ENCODE measurements at places on chromosomes 4 and X. TPM values are rescaled to one million over a fixed set of nuclear protein-coding genes. Genes with fewer than 3 reads are reported as not detected.

GRCh38 chrX:11688201-11688600 lies 22.5 kb upstream of the ARHGAP6 start:
- H3K4me3 ChIP-seq: no peak overlapping the region
- peaks cover 8% of the 10 kb centered on the region for H3K27me3 ChIP-seq
- no peaks in the 10 kb centered on the region for H3K4me1 ChIP-seq
- no peak for DNase-seq

DNA sequence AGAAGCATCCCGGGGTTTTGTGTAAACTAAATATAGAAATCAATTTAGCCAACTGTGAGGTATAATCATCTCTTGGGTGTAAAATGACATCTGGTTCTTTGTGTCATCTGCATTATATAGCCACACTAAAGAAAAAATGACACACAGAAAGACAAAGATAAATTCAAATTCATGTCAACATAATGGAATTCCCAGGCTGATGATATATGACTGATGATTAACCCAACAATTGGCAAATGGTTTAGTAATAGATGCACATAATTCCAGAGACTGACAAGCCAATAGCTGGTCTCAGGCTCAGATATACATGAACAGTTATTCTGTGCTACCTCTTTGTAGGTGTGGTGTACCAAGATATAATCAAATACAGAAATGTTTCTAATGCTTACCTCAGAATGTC lies 375.4 kb upstream of the PITX2 start:
- no peak for DNase-seq
- H3K27ac ChIP-seq: no peak overlapping the region
- H3K4me1 ChIP-seq: no peaks in the 10 kb centered on the region
- H3K4me3 ChIP-seq: no peak overlapping the region
- H3K36me3 ChIP-seq: no peaks in the 10 kb centered on the region

DNA sequence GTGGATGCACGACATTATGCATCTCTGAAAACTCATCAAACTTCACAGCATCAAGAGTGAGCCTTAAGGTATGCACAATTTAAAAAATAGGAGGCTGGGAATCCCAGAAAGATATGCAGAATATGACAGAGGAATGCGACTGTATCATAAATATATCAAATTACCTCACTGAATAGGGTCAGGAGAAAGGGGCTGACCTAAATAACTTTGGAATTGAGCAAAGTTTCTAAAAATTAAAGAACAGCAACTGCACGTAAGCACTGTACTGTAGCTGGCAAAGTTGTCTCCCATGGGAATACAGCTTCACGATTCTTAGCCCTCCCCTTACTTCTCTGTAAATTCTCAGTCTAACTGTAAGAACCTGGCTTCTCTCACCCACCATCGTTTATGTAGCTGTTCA lies 397.4 kb upstream of the ZFP42 start:
- peaks cover 38% of the 10 kb centered on the region for H3K4me1 ChIP-seq
- DNase-seq: no peak

Gene TEX13D
- total RNA-seq: not detected

Gene LNX1
- 0.44 TPM for total RNA-seq

DNA sequence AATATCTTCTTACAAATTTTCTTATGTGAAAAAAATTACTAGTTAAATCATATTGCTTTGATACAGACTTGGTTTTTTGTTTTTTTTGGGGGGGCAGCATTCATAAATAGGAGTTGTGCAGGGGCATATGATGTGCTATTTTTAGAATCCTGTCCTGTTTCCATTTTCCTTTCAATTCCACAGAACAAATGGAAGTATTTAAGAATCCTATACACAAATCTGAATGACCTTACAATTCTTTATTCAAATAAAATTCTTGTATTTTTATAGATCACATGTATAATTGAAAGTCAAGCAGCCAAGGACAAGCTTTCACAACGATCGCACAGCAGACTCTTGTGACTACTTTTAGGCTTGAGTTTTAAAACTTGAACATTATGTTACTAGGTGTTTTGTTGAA lies 523.9 kb downstream of the ANKRD50 start:
- H3K27me3 ChIP-seq: no peaks in the 10 kb centered on the region
- no peak overlapping the region for H3K4me3 ChIP-seq
- peak overlapping the region; percentile 75 for H3K27ac ChIP-seq
- DNase-seq: no peak
- H3K4me1 ChIP-seq: peaks cover 33% of the 10 kb centered on the region

DNA sequence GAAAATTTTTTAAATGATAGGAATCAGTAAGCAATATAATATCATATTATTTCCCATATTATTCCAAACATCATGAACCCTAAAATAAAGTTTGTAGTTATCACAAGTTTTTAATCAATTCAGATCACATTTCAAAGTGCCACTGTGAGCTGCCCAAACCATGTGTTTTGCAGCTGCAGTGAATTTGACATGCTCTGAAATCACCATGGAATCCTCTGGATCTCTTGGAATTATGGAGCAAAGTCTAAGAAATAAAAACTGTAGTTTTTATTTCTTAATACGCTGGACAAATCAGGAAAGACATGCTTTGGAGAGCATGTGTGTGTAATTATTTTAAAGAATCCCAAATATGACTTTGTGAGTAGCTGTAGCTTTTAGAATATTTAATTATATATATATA lies 262.7 kb downstream of the ANKRD50 start:
- H3K4me3 ChIP-seq: no peak overlapping the region
- no peak overlapping the region for H3K27ac ChIP-seq
- DNase-seq: no peak
- H3K27me3 ChIP-seq: no peaks in the 10 kb centered on the region
- H3K36me3 ChIP-seq: peaks cover 3% of the 10 kb centered on the region

All from osteocyte (in vitro differentiated cells).